ENCODE measurements at places on chromosomes 1 and 21. TPM values are rescaled to one million over a fixed set of nuclear protein-coding genes. Genes with fewer than 3 reads are reported as not detected.

The TMEM61 gene
- not detected for total RNA-seq

The SPRR2F gene
- not detected for total RNA-seq

- DNase-seq = no peak
Observed at GRCh38 chr1:183693521-183693920, 40.4 kb upstream of the APOBEC4 start.

GRCh38 chr1:213423605-213424004 is 372.6 kb downstream of the RPS6KC1 start:
- DNase-seq = no peak

DNA sequence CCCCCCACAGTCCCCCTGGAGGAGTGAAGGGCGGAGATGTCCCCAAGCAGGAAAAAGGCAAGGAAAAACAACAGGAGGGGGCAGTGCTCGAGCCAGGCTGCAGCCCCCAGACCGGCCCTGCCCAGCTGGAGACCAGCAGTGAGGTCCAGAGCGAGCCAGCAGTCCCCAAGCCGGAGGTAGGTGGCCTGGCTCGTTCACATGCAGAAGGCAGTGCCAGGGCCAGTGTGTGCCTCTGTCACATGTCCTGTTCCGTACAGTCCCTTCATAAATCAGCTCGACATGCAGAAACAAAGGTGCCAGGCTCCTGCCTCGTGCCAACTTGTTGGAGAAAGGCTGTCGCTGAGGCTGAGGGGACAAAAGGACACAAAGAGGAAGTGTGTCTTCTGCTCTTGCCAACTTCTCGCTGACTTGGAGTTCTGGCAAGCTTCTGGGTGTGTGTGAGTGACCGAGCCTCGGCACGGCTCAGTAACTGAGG is 24.1 kb upstream of the MPZL1 start:
- DNase-seq = no peak

DNA sequence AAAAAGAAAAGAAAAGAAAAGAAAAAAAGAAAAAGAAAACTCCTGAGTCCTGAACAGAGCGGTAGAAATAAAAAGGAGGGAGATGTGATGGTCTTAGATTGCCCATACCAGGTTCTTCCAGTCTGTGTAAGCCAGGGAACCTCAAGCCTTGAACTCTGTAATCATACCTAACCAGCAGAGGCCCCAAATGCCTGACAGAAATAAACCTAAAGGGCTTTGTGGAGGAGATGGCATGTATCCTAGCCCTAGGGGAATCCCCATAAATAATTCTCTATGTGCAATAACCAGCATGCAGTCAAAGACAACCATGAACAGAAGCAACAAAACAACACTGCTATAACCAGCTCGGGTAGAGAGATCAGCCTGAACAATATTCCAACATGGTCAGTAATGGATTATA is 40.4 kb downstream of the USP48 start:
- peak; percentile 9 for DNase-seq

DNA sequence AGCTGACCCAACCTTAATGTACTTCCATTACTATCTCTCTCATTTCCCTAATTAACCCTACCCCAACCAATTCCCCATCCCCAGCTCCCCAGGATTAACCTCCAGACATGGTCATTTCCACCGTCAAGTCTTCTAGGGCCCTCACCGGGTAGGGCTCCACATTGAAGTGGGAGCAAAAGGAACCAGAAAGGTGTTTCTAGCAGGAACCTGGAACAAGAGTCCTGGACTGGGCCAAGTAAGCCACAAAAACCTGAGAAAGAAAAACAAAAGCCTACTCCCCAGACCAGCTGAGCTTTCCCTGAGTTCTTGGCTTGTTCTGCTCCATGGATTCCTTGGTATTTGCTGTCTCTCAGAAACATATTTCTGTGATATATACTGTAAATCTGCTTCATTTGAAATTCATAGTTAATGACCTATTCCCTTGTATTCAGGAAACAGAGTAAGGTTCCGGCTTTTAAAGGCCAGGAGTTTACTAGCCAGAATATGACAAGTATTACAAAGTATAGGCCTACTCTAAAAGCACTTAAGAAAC is 58.4 kb downstream of the SYF2 start:
- DNase-seq = peak; percentile 23

DNA sequence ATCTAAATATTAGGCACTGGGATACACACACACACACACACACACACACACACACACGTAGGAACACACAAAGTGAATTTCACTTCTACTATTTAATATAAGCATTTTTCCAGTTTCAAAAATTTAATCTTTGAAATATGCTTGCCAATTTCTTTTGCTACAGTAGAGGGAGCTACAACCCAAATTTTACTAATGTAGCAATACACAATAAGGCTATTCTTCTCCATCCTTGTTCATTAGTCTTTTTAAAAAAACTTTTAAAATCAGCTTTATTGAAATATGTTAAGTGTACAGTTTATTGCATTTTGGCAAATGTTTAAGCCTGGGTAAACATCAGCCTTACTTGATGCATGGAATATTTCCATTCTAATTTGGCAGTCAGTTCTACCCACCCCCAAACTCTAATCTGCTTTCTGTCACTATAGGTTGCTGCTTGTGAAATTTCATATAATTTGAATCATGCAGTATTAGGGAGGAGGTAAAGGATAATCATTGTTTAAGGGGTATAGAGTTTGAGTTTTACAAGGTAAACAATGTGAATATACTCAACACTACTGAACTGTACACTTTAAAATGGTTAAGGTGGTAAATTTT is 93.0 kb upstream of the TENT5C start:
- peak; percentile 62 for DNase-seq

DNA sequence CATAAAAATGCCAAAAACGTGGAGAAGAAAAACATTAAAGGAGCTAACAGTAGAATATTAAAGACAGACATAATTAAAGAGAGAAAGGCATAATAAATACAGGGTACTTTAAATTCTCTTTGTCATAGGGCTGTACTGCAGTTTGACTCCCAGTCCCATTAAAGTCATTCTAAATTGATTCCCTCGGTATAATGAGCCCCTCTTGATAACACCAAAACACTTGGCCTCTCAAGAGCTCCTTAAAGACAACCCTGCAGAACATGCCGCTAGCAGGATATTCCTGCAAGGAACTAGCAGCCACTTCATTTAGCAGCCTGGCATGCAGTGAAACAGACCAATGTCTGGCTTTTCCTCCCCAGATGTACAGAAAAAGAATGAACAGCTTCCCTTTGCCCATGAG is 273.8 kb upstream of the ESRRG start:
- no peak for DNase-seq

DNA sequence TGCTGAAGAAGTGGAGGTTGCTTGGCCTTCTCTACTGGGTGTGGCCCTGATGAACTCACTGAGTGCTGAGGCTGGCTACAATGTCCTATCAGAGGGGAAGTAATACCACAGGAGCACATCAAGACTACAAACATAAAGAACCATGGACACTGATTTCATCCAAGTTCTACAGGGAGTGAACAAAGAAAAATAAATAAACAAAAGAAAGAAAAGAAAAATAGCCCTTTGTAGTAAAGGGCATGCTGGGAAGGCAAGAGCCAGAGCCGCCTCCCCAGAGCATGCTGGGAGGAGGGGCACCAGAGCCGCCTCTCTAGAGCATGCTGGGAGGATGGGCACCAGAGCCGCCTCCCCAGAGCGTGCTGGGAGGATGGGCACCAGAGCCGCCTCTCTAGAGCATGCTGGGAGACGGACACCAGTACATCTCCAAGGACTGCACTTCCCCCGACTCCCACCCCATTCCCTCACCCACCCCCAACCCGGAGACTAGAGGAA is 65.9 kb downstream of the LAMC2 start:
- DNase-seq = no peak

Data from tongue (tissue), 3 donors.